ENCODE measurements at places on chromosomes 16 and 17.
A peak's percentile ranks its signal among the peaks of the same experiment; 100 is the strongest.

DNA sequence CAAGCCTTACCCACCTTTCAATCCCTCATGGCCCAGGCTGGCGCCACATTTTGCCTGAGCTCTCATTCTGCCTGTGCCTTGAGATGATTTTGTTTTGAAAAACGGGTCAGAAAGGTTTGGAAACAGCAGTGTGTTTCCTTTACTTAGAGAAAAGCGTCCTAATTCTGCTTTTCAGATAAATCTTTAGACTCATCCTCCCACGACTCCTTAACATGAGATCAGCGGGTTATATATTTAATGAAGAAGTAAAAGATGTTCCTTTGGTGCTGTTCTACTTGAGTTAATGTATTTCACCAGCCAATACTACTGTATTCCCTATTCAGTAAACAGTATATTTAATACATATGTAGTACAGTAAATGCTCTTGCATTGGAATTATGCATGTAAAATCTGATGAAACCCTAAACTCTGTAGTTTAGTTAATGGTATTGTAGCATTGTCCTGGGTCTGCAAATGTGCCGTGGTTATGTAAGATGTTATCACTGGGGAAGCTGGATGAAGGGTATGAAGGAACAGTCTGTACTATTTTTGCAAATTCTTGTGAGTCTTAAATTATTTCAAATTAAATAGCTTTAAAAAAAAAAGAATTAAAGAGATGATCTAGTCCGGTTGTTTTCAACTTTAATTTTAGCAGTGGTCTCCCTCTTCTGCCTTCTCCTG, 199.4 kb upstream of the CACNG5 start:
- DNase-seq: no peak

DNA sequence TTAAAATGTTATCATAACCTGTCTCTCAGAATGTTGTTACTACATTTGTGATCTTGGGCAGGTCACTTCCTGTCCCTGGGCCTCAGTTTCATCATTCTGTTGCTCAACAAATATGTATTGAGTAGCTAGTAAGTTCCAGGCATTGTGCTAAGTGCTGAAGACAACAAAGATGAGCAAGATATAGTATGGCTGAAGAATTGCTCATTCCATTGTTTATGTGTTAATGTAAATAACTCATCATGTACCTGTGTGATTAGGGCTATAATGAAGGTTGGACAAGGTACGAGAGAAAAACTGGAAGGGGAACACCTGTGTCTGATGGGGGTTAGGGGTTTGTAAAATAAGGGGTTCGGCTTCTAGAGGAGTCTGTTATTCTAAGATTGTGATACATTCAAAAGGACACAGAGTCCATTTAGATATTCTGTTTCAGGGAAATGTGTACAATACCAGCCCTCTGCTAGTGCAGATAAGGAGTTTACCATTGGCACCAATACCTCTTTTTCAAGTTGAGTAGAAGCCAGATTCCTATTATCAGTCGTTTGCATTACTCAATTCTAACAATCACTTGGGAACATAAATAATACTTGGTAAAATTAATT, 20.0 kb downstream of the TUBG1 start:
- DNase-seq: no peak

DNA sequence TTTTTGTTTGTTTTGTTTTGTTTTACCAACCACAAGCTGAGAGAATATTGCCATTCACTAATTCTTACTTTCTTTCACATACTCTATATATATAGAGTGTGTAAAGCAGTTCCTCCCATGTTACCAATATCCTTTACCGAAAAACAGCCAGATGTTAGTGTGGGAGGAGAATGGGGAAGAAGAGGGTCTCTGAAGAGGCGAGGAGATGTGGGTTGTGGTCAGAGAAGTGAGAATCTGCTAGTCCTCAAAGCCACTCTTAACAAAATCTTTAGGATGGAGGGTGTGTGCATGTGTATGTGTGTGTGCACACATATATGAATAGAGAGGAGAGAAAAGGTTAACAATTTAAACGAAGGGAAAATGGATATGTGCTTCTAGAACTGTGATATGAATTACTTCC, 80.6 kb downstream of the TUBD1 start:
- DNase-seq: no peak

- DNase-seq: no peak
Measured at GRCh38 chr16:24191876-24192402, 64.2 kb upstream of the CACNG3 start.

DNA sequence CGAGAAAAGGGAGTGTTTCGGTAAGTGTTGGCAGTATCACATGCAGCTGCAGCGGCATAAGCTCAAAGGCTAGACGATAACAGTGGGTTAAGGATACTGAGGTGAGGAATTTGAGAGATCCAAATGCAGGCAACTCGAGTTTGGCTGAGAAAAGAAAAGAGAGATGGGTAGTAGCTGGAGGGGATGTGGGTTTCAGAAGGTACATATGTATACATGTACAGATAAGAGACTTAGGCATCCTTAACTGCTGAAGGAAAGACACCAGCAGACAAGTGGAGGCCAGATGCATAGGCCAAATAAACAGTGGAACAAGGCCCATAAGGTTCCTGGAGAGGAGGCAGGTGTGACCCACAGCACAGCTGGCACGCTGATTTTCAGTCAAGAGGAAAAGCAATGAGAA, 86.6 kb upstream of the NETO2 start:
- DNase-seq: no peak

DNA sequence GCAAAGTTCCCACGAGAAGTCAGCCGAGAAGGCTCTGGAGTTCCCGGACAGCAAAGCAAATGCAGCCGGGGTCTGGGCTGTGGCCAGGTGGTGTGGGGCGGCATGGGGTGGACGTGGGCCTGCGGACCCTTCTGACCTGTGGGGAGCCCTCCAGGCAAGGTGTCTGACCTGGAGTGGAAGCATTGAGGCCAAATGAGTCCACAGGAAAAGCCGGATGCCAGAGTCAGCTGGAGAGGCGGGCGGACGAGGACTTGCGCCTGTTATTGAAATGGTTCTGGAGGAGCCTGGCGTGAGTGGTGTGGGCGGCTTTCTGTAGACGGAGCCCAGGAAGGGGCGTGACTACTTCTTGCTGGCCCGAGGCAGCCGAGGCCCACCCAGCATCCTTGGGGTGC, 50.5 kb upstream of the ZNF750 start:
- DNase-seq: no peak

DNA sequence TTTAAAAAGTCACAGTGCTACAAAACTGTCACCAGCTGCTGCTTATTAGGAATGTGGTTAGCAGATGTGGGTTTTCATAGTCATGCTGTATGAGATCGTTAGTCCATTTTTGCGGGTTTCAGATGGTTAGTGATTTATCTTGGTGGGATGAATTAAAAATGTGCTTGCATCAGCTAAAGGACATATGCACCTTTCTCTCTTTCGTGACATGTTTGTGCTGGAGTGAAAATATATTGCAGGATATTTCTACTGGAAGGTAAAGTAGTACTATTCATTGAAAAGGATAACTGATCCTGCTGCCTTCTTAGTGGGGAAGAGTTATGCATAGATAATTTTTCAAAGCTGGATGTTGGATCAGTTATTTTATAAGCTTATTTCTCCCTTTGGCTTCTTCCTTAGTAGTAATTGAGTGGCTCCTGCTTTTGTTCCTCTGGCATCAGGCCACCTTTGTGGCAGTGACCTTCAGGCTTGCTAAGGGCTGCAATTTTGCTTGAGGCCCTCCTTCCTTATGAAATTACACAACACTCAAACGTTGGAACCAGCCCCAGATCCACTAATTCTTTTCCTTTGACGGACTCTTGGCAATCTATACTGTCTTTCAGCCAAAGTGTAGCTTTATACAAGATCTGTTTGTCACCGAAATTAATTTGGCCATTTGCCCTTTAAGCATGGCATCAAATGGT, 7.5 kb upstream of the SNTB2 start:
- no peak for DNase-seq

DNA sequence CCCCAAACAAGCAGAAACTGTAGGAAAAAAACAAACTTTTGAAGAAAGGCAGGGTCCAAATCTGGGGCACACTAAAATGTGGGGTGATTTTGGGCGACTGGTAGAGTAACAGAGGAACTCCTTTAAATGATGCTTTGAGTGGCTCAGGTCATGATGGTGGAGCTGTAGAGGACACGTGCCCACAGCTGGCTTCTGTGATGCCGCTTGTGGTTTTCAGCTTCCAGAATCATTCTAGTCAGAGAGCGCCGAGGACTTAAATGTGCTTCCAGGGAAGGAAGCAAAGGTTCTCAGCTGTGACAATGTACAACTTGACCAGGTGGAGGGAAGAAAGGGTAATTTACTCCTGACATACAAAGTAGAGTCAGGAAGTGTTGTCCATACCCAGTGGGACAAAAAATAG, 162.4 kb downstream of the LGALS9B start:
- DNase-seq: no peak

GRCh38 chr17:72587773-72588511, 467.1 kb downstream of the SOX9 start:
- DNase-seq: no peak

GRCh38 chr17:17480593-17481148, 3.9 kb downstream of the MED9 start:
- DNase-seq: no peak

- DNase-seq: peak; percentile 78
Measured at GRCh38 chr16:3983081-3983520, 102.6 kb upstream of the CREBBP start.

DNA sequence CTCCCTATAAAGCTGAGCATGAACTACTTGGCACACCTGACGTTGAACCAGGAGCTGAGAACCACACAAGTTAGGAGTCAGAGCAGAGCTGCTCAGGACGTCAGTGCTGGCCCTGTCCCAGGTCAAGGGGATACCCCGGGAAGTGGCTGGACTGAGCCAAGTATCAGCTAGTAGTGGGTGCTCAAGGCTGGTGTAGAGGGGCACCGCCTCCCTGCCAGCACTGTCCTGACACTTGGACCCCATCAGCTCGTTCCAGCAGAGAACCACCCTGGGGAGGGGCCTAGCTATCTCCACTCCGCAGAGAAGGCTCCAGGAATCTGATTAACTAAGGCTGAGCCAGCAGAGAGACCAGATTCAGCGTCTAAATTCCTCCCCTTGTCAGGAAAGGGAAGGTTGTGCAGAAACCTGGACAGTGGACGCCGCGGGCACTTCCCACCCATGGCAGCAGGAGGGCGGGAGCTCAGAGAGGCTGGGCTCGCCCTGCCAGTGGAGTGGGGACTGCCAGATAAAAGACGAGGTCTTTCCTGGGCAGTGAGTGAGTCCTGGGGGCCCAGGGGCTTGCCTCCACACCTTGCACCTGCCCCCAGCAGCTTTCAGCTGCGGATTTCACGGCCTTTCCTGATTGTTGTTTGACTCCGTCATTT, 21.0 kb downstream of the C16orf90 start:
- no peak for DNase-seq

GRCh38 chr17:72318131-72318530, 197.3 kb downstream of the SOX9 start:
- DNase-seq: no peak

- DNase-seq: peak; percentile 71
Measured at GRCh38 chr16:23836404-23837311, 875 bp downstream of the PRKCB start.
